ENCODE measurements at places on chromosomes 3 and 15.

GRCh38 chr3:11661827-11662226 lies 18.1 kb upstream of the VGLL4 start:
- no peak for DNase-seq

- no peak for DNase-seq
These were observed 94.9 kb upstream of the NSMCE3 start for GRCh38 chr15:29364426-29365078.

DNA sequence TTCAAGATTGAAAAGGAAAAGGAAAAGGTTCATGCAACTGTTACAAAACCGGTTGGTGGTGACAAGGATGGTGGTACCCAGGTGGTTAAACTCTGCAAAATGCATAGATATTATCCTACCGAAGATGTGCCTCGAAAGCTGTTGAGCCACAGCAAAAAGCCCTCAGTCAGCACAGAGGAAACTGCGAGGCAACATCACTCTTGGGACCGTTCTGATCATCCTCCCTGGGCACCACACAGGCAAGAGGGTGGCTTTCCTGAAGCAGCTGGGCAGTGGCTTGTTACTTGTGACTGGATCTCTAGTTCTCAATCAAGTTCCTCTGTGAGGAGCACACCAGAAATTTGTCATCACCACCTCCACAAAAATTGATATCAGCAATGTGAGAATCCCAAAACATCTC lies 86.9 kb downstream of the PLCH1 start:
- DNase-seq, result no peak

GRCh38 chr3:123390865-123391600 lies 57.9 kb downstream of the ADCY5 start:
- DNase-seq, result no peak

DNA sequence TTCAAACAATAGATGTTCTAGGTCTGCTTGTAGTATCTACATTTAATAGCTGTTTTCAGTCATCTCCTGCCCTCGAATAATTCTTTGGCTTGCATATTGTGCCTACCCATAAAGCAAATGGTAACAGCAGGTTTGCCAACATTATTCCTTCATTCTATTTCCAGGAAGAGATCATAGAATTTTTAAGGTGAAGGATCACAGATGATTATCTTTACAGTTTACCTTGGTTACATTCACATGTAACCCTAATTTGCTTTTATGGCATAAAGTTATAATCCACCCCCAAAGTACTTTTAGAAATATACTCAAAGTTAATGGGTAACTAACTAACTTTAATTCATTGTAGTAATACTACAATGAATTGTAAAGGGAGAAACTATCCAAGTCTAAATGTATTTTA lies 315.5 kb downstream of the NSUN3 start:
- no peak for DNase-seq

- no peak for DNase-seq
These were observed at the start of gene FAM81A for GRCh38 chr15:59437817-59438624. Gene FAM81A, plus strand, starts transcription at chr15:59438186. Its CDS starts 20,441 bp downstream, at chr15:59458627.

DNA sequence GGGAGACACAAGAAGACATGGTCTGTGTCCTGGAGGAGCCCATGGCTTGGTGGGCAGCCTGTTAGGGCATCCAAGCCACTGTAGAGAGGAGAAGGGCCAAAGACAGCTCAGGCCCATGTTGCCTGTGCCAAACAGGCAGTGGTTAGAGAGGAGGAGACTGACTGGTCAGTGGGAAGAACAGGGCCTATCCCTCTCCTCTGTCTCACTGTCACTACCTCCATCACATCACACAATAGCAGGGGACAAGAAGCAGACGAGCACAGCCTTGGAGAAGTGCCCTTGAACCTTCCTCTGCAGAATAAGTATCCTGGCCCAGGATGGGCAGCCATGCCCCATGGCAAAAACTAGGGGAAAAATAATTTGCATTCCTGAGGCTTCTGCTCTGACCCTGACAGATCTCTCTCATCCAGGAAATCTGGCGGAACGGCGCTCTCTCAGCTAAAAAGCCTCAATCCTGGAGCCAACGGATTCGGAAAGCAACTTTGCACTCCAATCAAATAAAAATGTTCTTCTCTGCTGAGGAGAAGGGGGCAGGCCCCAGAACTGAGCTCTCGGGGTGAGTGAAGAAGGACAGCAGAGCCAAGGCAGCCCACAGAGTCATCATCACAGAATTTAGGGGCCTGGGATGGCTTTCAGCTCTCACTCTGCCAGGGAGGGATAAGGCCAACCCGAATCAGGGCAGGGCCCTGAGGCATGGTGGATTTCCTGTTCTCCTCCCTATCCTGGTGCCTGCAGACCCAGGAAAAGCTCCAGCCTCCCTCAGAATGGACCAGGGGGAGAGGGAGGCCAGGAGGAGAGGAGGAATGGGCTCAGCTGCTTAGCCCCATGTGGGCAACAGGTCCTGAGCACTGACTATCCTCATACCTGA lies 1.6 kb downstream of the SHF start:
- DNase-seq, result no peak

GRCh38 chr3:66153481-66154443 lies 67.0 kb upstream of the SLC25A26 start:
- no peak for DNase-seq

DNA sequence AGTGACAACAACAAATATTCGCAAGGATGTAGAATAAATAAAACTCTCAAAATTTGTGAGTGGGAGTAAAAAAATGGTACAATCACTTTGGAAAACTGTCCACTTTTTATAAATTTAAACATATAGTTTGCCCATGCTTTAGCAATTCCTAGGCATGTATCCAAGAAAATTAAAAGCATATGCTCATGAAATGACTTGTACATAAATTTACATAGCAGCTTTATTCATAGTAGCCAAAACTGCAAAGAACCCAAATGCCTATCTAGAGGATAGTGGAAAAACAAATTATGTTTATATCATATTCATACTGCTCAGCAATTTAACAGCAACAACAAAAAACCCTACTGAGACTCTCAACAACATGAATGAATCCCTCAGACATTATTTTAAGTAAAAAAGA lies 363.6 kb upstream of the CCDC54 start:
- DNase-seq, result no peak

DNA sequence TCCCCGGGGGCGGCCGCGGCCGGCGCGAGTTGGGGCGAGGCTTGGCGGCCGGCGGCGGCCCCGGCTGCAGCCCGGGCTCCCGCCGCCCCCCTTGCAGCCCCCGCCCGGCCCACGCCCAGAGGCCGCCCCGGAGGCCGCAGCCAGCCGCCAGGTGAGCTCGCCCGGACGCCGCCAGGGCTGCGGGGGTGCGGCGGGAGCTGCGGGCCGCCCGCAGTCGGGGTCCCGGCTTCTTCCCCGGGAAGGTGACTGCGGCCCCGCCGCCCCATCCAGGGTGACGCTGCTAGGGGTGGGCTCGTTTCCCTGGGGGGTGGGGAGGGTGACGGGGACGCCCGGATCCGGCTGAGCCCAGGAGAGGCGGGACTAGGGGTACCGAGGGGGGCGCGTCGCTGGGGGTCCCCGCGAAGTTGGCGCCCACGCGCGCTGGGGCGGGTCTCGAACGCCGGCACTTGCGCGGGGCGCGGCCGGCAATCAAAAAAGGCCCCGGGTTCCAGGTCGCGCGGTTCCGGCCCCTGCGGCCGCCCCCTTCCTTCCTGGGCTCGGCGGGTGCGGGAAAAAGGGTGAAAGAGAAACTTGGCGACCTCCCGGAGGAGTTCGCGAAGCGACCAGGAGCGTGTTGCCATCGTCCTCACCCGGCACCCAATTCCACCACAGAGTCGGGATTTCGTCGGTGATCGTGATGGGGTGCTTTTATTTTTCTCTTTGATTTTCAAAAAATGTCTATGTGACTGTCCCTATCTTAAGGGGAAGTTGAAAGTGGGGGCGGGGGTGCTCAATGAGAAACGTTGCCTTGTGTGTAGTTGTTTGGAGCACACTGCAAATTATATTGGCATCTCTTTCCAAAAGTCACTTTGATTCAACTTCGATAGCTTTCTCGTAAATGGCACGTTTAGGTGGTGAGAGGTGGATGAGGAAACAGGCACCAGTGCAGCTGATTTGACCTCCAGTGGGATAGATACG lies 619 bp downstream of the ATXN7 start:
- DNase-seq, result no peak

DNA sequence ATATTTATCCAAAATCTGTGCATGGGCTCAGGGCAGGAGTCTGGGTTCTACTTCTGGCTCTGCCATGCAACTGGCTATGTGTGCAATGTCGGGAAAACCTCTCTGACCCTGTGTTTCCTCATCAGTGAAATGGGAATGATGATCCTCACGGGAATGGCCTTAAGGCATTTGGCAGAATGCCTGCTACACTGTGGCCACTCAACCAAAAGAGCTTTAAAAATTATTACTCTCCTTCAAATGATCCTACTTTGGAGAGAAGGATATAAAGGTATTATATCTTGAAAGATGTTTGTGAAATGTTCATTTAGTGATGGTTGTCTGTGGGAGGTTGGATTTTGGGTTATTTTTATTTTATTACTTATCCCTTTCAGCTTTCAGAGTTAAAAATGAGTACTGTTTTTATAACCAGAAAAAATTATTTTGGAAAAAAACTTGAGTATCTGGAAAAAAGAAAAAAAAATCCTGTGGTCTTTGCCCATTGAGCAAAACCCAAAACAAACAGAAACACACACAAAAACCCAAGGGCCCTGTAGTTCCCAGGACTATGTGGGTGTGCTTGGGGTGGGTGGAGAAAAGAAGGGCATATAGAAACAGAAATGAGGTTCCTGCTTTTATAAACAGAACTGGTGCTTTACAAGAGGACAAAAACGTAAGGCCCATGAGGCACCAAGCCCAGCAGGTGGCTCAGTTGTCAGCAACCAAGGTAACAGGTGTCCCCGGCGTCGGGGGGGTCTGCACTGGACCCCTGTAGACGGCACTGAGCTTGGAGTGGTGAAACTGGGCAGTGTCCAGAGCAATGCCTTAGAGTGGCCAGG lies 22.0 kb downstream of the RGMA start:
- no peak for DNase-seq

DNA sequence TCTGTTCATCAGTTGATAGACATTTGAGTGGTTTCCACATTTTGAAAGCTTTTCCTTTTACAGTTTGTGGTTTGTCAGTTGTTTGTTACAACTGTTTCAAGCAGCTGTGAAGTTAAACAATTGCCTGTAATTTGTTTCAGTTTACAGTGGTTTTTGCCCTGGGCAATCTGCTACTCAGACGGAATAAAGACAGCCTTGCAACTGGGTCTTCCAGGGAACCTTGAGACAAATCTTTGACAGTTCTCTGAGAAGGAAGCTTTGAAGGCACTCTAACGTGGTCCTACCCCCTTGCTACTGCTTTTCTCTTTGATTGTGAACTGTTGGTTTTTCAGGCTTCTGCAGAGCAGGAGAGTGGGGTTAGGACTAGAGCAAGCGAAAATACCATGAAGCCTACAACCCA lies 28.0 kb downstream of the LRRC28 start:
- DNase-seq, result no peak

GRCh38 chr15:61243983-61244593 lies 15.0 kb upstream of the RORA start:
- no peak for DNase-seq

DNA sequence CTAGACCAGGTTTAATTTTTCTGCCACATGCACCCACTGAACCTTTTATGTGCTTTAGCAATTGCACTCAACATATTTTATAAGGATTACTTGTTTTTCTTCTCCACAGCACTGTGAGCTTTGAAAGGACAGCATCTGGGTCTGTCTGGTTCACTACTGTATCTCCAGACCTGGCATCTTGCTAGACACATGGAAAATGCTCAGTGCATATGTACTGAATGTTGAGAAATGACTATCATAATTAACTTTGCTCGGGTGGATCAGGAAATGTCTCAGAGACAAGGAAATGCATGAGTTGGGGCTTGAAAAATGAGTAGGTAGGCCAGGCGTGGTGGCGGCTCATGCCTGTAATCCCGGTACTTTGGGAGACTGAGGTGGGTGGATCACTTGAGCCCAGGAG lies 40.2 kb downstream of the DOCK3 start:
- no peak for DNase-seq

DNA sequence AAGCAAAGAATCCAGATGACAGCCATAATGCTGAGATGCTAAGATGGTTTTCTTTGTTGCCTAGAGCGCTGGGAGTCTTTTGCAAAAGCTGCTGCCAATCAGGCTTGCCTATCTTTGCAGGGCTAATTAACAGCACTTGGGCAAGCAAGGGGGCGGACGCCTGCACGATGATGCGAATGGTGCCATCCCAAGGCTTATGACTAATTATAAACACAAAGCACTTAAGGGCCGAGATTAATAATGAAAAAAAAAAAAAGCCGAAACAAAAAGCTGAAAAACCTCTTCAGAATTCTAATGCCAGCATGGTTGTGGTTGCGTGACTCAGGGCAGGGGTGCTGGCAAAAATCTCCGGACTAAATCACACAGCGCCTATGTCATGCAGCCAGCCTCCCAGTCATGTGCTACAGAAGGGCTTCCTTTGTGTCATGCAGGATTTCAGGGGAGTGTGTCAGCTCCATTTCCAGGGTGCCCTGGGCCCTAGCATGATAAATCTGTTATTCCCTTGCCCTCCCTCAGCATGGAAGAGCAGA lies 185.0 kb upstream of the ANKRD28 start:
- DNase-seq, result no peak

GRCh38 chr3:79767905-79768267 lies at the start of gene ROBO1:
Gene ROBO1, minus strand, starts transcription at chr3:79767998.
- no peak for DNase-seq

Data from stimulated activated CD4-positive, alpha-beta T cell treated with anti-CD3 and anti-CD28 coated beads, Interleukin-1b, Interleukin-23, amount 100 ng/mL, for 1 hour (primary cell).